Stomach (tissue), 19 donors: ENCODE measurements at places on chromosomes 6 and 20. TPM values are rescaled to one million over a fixed set of nuclear protein-coding genes. Genes with fewer than 3 reads are reported as not detected.

- H3K27me3 ChIP-seq: no peaks in the 10 kb centered on the region
- DNase-seq: no peak
- H3K36me3 ChIP-seq: no peaks in the 10 kb centered on the region
- peak overlapping the region; percentile 66 for H3K27ac ChIP-seq
- H3K4me1 ChIP-seq: peaks cover 22% of the 10 kb centered on the region
These were observed 56.0 kb downstream of the TGM2 start for GRCh38 chr20:38108986-38109541.

DNA sequence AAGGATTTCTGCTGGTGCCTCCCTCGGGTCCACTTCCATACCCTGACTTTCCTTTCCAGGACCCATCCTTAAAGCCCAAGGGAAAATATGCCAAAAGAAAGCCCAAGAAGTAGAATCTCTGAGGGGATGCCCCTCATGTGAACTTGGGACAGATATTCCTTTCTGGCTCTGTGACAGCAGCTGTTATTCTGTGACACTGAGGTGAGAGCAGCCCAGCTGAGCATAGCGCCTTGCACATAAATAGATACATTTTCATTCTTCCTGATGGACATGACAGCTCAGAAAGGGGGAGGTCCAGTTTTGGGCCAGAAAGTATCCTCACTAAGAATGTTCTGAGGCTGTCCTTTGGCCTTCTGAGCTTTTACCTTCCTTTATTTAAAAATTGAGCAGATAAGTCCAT is 353.2 kb downstream of the SAMD5 start:
- no peaks in the 10 kb centered on the region for H3K36me3 ChIP-seq
- H3K27ac ChIP-seq: no peak overlapping the region
- H3K27me3 ChIP-seq: no peaks in the 10 kb centered on the region
- DNase-seq: no peak
- no peaks in the 10 kb centered on the region for H3K4me1 ChIP-seq

DNA sequence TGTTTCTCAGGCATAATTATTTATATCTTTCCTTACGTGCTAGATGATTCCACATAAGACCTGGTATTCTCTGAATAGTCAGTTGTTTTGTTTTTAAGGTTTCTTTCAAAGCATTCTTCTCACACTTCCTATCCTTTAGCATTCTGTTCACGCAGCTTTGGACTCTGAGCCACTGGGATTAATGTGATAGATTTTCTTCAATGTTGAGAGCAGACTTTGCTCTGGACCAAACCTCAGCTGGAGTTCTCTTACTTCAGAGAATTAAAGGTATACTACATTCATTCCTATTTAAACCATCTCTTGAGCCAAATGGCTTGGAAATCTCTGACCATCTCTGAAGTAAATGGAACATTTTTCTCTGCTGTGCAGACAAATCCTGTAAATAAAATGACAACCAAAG is 70.7 kb upstream of the TRAF3IP2 start:
- H3K27me3 ChIP-seq: no peaks in the 10 kb centered on the region
- H3K4me3 ChIP-seq: no peak overlapping the region
- H3K4me1 ChIP-seq: peaks cover 30% of the 10 kb centered on the region
- DNase-seq: no peak

DNA sequence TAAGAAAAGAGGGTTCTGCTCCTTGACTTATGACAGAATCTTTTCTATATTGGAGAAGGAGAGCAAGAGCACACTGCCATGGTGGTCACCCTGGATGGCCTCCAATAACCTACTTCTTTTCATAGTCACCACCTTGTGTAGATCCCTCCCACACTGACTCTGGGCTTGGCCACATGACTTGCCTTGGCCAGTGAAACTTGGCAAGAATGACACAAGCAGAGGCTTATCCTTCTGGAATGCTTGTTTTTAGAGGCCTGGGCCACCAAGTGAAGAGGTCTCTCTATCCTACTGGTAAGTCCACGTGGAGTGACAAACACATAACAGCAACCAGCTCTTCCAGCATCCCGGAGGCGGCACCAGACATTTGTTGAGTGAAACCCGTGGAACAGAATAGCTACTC is 349.4 kb upstream of the JARID2 start:
- no peaks in the 10 kb centered on the region for H3K36me3 ChIP-seq
- H3K27ac ChIP-seq: no peak overlapping the region
- H3K4me3 ChIP-seq: no peak overlapping the region

DNA sequence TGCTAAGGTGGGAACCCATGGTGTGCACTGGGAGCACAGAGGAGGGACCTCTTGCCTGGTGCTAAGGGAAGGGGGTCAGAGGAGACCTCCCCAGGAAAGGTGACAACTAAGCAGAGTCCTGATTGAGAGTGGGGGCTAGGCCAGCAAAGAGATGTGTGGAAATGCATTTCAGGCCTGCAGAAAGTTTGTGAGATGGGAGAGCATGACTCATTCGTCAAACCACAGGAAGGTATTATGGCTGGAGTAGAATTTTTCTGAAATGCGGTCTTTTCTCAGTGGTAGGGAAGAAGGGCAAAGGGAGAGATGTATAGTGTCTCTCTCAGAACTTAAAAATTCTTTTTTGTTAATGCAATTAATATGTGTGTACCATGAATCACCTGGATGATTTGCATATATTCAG is 23.6 kb upstream of the EDN1 start:
- no peak for DNase-seq
- H3K36me3 ChIP-seq: no peaks in the 10 kb centered on the region
- H3K27me3 ChIP-seq: no peaks in the 10 kb centered on the region

DNA sequence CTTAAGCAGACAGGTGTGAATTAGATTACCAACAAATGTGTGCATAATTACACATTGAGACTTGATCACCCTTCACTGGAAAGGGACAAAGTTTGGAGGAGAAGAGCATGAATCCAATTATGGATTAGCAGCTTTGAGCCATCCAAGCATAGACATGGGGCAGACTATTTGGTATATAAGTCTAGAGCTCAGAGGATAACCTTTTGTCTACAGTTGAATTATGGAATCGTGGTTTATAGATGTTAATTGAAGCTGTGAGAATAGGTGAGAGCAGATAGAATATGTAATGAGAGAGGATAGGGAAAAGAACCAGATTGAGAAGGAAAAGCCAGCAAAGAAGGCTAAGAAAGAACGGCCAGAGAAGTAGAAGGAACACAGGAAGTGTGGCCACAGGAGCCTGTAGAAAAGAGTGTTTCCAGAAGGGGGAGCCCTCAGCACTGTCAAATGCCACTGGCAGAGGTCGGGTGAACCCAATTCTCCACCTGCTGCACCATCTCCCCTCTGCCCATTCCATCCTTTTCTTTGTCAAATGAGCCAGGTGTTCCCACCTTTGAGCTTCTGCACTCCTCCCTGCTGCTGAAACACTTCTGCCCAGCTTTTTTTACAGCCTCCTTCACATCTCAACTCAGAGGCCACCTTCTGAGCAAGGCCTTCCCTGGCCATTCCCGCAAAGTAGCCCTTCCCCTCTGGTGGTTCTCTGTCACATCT is 7.3 kb downstream of the DNTTIP1 start:
- H3K4me1 ChIP-seq: peaks cover 8% of the 10 kb centered on the region
- H3K36me3 ChIP-seq: peaks cover 53% of the 10 kb centered on the region
- peak overlapping the region; percentile 22 for H3K27ac ChIP-seq
- H3K4me3 ChIP-seq: no peak overlapping the region
- peak; percentile 67 for DNase-seq

- peaks cover 10% of the 10 kb centered on the region for H3K4me1 ChIP-seq
- H3K4me3 ChIP-seq: no peak overlapping the region
- no peak overlapping the region for H3K27ac ChIP-seq
- H3K36me3 ChIP-seq: no peaks in the 10 kb centered on the region
These were observed 97.0 kb downstream of the KCNB1 start for GRCh38 chr20:49385465-49385864.

MDFI gene
- total RNA-seq: 8.3 TPM

PDYN gene
- not detected for total RNA-seq

DSP gene
- total RNA-seq: 102 TPM

MCHR2 gene
- total RNA-seq: not detected
